ENCODE measurements at places on chromosomes 2 and 18.

- peak; percentile 38 for DNase-seq
Observed at GRCh38 chr2:171522788-171523087, 464 bp downstream of the CYBRD1 start.

DNA sequence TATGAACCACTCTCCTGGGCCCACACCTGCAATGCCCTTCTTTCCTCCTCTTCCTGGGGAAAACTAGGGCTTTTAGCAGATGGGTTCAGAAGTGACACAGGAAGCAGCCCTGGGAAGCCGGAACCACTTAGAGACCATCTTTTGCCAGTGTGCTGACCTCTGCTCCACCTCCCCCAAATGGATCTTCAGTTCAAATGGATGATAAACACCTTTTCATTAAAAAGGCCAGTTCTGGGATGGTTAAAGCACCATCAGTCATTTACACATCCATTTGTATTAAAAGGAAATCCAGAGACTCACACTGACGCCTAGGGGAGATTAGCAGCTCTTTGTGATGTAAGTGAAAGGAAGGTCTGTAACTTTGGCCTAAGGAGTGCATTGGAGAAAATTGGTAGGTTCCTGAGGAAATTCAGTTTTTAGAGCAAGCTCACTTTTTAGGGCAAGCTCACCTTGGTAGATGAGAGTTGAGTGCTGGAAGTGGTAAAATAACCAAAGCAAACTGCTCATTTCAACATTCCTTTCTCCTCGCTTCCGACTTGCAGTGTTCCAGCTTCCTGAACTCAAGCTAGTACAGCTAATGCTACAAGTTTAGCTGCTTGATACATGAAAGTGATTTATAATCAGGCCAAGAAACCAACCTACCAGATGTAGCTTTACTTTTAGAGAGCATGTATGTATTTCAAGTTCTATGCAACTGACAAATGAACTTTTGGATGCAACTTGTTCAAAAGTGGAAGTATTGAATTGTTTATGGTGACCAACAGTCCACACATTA is 47.7 kb downstream of the ACTR2 start:
- DNase-seq, result no peak

- no peak for DNase-seq
Observed at GRCh38 chr2:240412211-240412861, 23.1 kb upstream of the GPC1 start.

DNA sequence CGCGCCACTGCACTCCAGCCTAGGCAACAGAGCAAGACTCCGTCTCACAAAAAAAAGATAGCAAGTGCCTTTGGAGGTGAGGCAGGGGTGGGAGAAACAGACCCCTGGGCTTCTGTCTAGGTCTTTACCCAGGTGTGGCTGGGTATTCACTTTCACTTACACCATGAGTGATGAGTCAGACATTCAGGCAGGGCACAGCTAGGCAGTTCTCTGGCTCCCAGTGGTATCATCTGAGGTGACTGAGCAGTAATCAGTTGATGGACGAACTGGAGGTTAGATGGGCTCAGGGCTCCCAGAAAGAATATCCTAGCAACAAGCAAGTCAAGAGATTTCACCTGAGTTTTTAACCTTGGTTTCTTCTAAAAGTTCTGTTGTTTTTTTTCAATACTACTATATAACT is 107.0 kb upstream of the RAB6C start:
- DNase-seq, result no peak

DNA sequence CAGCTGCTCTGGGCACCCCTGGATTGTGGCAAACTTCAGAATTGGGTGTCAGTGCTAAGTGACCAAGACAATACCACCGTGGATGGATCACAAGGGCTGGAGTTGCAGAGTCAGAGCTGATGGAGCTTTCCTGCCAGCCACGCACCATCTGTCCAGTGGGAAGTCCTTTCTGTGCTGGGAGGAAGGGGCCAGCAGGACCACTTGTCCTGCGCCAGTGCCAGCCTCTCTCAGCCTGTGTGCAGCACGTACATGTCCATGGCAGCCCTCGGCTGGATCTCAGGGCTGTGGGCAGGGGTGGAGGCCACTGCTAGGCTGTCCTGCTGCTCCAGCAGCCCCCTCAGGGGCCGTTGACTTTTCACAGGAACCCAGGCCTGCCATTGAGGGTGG is 33.3 kb downstream of the RAB31 start:
- no peak for DNase-seq

DNA sequence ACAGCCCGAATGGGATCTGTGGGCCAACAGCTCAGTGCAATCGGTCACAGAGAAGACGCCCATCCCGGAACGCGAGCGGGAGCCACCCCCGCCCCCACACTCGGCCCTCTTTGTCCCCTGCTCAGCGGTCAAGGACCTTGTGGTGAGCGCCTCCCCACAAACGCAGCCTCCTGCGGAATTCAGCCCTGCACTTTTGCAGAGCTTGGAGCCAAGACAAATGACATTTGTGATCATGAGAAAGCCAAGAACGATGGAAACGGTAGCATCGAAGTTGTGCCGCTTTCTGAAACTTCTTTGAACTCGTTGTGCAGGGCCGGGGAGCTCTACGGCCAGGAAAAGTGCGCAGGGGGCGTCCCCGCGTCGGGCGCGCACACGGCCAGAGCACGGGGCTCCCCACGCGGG is 6.7 kb upstream of the SALL3 start:
- no peak for DNase-seq

DNA sequence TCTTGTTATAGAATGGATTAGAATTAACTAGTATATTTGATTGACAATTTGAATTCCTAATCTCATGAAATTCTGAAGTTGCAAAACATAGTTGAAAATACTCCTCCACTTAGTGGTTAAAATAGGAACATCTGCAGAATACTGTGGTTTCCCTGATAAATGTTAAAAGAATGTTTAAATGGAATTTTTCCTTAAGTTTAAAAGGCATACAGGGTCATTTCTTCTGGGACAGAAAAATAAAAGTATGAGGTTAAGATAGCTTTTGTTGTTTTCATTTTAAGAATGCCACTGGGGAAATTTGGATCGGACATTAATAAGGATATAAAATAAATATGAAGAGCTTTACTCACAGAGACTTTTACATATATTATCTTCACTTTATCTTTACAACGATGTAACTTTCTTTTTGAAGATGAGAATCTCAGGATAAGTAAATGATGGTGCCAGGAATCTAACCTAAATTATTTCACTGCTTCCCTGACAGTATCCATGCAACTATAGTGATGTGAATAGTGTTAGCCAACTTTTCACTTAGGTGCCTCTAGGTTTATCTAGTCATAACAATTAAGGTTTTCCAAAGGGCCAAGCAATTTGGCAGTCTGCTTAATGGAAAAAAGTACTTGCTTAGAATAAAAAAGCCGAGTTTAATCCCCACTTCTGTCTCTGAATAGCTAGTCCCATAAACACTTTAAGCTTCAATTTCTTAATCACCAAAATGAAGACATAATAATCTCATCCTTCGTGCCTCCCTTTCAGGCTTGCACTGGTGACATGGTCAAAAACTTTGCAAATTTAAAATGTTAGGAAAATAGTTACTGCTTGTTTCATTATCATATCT is 151.8 kb upstream of the STK17B start:
- peak; percentile 74 for DNase-seq

DNA sequence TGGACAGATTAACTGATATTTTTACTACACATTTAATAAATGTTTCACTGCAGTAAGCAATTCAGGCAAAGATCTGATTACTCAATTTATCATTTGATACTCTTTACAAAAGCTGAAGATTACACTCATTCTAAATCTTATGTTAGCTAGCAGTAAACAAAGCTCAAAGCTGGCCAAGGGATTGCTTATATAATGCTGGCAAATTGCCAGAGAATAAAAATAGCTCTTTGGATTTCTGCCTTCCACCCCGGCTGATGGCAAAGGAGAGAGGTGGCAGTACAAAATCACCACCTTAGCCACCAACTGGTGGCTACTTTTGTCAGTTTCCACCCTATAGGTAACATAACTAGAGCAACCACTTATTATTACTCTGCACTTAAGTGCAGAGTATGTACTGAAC is 320.5 kb downstream of the FSIP2 start:
- DNase-seq, result peak; percentile 69

- DNase-seq, result peak; percentile 77
Observed at GRCh38 chr18:37403100-37403781, 162.4 kb downstream of the CELF4 start.

DNA sequence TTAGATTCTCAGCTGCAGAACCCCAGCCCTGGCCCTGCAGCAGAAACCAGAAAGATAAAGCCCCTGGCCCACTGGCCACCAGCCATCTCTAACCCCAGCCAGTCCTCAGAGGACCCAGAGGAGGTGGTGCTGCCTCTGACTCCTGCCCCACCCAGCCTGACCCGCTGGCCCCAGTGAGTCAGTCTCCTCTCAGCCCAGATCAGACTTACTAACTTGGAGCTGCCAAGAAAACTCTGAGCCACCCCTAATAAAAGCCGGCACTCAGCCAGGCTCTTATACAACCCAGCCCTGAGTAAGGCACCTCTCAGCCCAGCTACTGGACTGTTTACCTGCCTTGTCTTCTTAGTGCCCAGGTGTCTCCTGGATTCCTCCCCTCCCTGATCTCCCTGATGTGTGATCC is 2.0 kb downstream of the SLC14A2 start:
- DNase-seq, result no peak

- peak; percentile 74 for DNase-seq
Observed at GRCh38 chr2:97699765-97700444, 13.5 kb upstream of the ZAP70 start.

- DNase-seq, result no peak
Observed at GRCh38 chr2:187529248-187529976, 24.8 kb downstream of the TFPI start.

Measured in cardiac muscle cell (in vitro differentiated cells and primary cell).